Activated T-helper 1 cell treated with anti-CD3 and anti-CD28 coated beads, Interleukin-2, amount 50 U/mL, for 16 hours (primary cell): ENCODE measurements at places on chromosomes 7 and 10.
A peak's percentile ranks its signal among the peaks of the same experiment; 100 is the strongest.

- no peak for DNase-seq
These were observed 344.7 kb upstream of the NPSR1 start for GRCh38 chr7:34313289-34313688.

- no peak for DNase-seq
These were observed 55.1 kb upstream of the LAMB1 start for GRCh38 chr7:108057951-108058481.

DNA sequence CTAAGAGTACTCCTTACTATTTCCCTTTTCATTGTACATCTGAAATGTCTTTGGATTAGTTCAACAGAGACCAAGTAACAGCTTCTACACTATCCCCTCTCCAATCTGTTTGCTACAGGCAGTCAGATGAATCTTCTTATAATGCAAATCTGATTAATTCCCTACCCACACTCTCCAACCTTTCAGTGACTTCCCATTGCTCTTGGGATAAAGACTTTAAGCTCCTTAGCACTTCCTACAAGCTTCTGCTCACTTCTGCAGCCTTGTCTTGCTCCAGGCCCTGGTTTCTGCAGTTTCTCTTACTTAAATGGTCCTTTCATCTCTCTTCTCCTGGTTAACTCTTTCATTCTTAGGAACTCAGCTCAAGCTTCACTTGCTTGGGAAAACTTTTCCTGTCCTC is 65.2 kb upstream of the FEZF1 start:
- no peak for DNase-seq

GRCh38 chr10:113889911-113890310 is 35.5 kb downstream of the NHLRC2 start:
- no peak for DNase-seq

- DNase-seq = peak; percentile 14
These were observed at the start of gene REEP3 for GRCh38 chr10:63520500-63521415. Gene REEP3, plus strand, starts transcription at chr10:63521401. Its CDS starts 145 bp downstream, at chr10:63521546.

GRCh38 chr10:119981826-119982225 is 89.3 kb downstream of the SEC23IP start:
- DNase-seq = no peak

DNA sequence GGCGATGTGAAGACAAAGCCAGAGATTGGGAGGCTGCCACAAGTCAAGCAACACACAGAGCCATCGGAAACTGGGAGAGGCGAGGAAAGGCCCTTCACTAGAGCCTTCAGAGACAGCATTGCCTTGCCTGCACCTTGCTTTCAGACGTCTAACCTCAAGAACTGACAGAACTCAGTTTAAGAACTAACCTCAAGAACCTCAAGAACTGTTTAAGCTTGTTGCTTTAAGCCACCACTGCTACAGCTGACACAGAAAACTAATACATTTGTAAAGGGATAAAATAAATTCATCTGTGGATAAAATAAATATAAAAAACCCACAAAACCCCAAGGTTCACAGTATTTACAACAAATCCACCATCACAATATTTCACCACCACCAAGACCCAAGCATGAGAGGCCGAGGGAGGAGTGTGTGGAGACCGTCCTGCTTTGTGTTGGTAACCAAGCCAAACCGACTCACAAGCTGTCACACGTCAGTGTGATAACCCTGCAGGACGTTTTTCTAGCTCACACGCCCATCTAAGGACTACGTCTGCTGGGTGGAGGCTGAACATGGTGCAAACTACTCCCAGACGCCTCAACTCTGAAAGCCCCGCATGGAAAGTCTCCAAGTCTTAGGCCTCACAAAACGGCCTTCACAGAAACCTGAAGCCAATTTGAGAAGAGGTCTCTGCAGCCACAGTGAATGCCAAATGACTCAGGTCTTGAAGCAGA is 116.8 kb downstream of the ABLIM1 start:
- DNase-seq = peak; percentile 47

DNA sequence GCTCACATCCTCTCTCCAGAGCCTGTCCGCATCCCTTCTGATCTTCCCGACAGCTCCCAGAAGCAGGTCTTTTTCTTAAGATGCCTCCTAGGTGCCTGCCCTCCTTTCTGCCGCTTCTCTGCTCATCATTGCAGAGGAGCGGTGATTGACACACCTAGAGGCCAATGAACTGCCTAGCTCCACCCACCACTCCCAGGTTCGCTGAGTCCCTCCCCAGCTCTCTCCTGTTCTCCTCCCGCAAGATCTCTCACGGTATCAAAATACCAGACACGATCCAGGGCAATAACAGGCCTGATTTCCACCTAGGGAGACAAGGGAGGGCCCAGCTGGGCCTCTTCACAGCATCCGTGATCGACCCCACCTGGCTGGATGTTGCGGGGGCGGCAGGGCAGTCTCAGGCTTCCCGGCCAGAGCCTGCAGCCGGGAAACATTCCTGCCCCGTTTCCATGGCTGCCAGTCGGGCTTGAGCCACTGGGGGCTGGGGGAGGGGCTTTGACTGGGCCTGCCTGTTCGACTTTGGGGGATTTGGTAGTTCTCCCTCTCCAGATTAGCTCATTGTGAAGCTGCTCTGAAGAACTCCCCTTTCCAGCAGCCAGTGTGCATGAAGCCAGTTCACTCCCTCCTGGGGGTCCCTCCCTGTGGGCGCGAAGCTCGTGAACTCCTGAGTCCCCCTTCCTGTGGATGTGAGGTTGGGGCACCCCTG is 373.5 kb downstream of the RPS24 start:
- no peak for DNase-seq

GRCh38 chr10:89954061-89954460 is 252.7 kb downstream of the KIF20B start:
- no peak for DNase-seq

DNA sequence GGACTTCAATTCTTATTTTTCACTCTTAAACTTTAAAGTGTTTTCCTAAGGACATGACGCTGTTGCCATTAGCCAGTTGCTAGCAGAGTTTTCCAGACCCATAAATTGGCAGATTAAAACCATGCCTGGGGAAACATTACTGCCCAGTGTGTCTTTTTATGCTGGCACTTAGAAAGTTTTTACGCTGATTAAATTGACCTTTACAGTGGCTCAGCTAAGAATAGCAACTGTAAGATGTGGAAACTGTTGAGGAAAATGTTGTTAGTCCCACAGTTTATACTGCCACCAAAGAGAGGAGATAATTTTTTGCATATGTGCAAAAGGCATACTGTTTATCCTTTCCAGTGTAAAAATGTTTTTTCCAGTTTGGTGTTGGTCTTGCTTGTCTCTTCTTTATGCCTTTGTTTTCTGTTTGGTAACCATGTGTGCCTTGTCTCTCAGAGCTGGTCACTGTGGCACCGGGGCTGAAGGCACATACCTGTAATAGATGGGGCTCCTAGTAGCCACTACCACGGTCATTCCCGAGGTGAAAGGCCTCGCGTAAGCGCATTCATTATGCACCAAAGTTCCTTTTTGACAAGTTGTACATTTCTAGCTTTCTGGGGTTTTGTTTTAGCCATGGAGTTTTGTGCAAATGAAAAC is 45.3 kb downstream of the CYP17A1 start:
- no peak for DNase-seq

DNA sequence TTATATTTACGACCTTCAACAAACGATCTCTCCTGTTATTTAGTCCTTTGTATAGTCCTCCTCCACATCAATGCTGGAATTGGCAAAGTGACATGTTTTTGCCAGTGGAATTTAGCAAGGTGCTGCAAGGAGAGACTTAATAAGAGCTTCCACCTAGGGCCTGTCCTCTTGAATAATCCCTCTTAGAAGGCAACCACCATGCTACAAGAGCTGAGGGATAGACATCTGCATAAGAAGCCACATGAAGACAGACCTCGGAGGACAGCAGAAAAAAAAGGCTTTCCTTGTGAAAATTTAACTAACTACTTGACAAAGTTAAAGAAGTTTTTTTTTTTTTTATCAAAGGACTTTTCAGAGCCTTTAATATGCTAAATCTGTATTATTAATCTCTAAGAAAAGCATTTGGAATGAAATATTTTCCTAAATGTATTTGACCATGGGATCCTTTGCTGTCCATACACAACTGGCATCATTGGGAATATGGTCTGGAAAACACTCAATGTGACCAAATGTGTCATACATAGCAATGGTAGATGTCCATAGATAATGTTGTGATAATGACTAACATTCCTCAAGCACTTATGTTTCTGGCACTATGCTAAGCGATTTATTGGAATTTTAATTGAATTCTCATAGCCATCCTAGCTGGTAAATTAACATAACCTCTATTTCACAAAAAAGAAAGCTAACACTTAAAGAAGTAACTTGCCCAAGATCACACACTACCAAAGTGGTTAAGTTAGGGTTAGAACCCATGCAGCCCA is 13.2 kb downstream of the HYCC1 start:
- DNase-seq = no peak

GRCh38 chr10:117342641-117343040 is 32.6 kb downstream of the PDZD8 start:
- no peak for DNase-seq

DNA sequence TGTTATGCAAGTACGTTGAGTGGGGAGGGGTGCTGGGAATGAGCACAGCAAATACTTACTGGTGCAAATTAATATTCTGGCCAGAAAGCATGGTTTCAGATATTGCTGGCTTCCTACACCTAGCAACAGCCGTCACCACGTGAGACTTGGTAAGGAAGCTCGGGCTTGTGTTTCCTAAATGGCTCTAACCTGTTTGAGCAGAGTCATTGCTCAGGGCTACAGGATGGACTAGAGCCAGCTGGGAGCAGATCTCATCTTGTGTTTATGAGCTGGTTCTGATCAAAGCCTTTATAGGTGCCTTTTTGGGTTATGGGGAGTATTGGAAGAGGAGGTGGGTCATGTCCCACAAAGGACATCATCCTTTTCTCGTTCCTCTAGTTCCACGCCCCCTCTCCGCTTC is 200.3 kb downstream of the BUB3 start:
- no peak for DNase-seq

DNA sequence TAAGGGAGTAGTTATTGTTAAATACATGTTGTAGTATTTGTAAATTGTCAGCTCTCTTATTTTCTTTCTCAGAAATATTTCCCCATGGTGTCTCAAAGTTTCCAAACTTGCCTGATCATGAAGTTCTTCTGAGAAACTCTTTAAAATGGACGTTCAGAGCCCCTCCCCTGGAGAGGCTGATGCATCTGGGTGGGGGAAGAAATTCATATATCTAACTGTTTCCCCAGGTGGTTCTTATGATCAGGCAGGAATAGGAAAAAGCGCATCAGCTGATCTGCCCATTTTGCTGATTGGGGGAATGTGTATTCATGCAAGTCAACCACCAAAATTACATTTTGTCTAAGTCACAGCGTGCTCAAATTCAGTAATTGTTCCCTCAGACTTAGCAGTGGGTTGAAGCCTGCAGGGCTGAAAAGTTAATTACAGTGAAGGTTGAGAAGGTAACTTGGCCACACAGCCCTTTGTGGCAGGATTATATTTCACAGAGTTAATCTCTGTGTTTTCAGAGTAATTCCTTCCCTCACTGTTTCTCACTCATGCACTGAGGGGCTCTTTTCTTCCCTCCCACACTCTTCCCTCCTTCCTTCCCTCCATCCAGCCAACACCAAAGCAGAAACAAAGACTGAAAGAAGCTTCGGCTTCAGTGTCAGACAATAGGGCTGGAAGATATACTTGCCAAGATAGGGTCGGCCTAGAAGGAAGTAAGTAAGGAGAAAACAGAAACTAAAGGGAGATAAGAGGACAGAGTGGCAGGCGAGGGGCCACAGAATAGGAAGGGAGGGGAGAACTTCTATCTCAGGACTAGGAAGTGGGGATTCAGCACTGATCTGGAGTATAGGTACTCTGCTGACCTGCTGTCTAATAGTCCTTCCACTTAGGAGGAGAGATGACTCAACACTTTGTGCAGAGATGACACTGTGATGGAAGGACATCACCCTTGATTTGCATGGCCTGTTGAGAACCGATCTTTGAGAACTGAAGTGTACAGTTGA is 50.5 kb upstream of the STARD3NL start:
- no peak for DNase-seq

DNA sequence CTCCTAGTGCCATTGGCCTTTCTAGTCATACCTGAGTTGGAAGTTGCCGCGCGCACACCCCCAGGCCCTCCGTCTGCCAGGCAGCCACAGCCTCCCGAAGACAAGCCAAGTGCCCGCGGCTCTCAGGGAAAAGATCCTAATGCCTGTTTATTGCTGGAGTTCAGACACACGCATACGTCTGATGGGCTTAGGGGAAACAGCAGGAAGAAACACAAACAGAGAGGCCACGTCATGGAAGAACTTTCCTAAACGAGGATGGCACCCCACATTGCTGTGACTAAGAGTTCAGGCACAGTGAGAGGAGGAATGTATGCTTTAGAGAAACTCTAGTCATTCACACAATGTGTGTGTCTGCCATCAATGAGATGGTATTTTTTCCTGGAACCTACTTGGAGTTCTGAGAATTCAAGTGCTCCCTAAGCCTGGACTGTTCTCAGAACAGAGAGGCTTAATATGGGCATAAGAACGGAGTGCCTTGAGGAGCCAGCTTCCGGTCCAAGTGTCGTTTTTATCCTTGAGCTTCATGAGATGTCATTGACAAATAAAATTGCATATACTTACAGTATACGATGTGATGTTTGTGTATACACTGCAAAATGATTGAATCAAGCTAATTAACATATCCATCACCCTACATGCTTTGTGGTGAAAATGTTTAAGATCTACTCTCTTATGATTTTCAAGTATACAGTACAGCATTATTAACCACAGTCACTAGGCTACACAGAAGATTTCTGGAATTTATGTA is 11.6 kb upstream of the RBP3 start:
- no peak for DNase-seq

- no peak for DNase-seq
These were observed 1.8 kb downstream of the OIT3 start for GRCh38 chr10:72895236-72895850.

- DNase-seq = no peak
These were observed 146.5 kb downstream of the ADK start for GRCh38 chr10:74297389-74298080.

DNA sequence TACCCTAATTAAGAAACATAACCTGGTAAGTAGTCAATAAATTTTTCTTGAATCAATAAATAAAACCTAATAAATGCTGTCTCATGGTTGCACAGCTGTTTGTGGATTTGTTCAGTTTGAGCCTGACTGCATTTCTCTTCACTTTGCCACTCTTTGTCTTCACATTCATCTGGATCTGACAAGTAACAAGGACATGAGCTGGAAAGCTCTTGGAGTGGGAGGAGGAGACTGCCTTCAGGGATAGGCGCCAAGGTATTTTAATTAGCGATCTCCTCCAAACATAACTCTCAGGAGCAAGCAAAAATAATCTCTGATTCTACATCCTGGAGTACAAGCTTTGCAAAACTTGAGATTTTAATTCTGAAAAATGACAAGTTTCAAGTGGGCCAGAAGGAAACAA is 251.0 kb downstream of the BMPER start:
- no peak for DNase-seq
